ENCODE measurements at places on chromosomes 7 and 10. TPM values are rescaled to one million over a fixed set of nuclear protein-coding genes. Genes with fewer than 3 reads are reported as not detected.

WNT16 gene
- 3.2 TPM for polyA plus RNA-seq

- H3K36me3 ChIP-seq: no peaks in the 10 kb centered on the region
- no peak for DNase-seq
- H3K4me1 ChIP-seq: no peaks in the 10 kb centered on the region
These were observed 12.2 kb downstream of the SFTPA2 start for GRCh38 chr10:79547973-79548372.

GRB10 gene
- polyA plus RNA-seq: 50.6 TPM

DNA sequence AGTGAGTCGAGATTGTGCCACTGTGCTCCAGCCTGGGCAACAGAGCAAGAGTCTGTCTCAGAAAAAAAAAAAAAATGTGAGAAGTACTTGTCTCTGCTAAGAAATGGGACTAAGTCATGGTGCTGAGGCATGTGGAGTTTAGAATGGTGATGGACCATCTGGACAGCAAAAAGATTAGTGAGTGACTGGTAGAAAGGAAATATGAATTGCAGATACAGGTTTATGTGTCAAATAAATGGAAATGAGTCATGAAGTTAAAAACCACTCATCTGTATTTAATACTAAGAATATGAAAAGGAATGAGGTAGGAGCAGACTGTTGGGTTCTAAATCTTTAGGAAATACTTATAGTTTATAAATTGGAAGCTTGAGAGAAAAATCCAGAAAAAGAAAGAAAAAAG is 625.7 kb upstream of the ANKRD30A start:
- no peak overlapping the region for H3K27ac ChIP-seq
- DNase-seq: no peak
- H3K4me1 ChIP-seq: no peaks in the 10 kb centered on the region
- H3K4me3 ChIP-seq: no peak overlapping the region

- no peaks in the 10 kb centered on the region for H3K4me1 ChIP-seq
- H3K27me3 ChIP-seq: no peaks in the 10 kb centered on the region
These were observed 167.8 kb downstream of the KIF20B start for GRCh38 chr10:89869180-89869579.

GRCh38 chr7:10940704-10941355 is 32.8 kb upstream of the PHF14 start:
- no peaks in the 10 kb centered on the region for H3K27me3 ChIP-seq
- peaks cover 10% of the 10 kb centered on the region for H3K36me3 ChIP-seq
- peaks cover 3% of the 10 kb centered on the region for H3K4me1 ChIP-seq
- H3K4me3 ChIP-seq: peak overlapping the region; percentile 92

- no peak overlapping the region for H3K27ac ChIP-seq
- H3K4me1 ChIP-seq: no peaks in the 10 kb centered on the region
- no peak for DNase-seq
- H3K4me3 ChIP-seq: no peak overlapping the region
- H3K27me3 ChIP-seq: no peaks in the 10 kb centered on the region
These were observed 112.8 kb downstream of the APBB1IP start for GRCh38 chr10:26550774-26551526.

- no peak for DNase-seq
- H3K27me3 ChIP-seq: no peaks in the 10 kb centered on the region
- H3K4me1 ChIP-seq: no peaks in the 10 kb centered on the region
- no peaks in the 10 kb centered on the region for H3K36me3 ChIP-seq
- H3K27ac ChIP-seq: no peak overlapping the region
- H3K4me3 ChIP-seq: no peak overlapping the region
These were observed 19.0 kb downstream of the HYAL4 start for GRCh38 chr7:123864012-123864411.

CPXM2 gene
- 22.6 TPM for polyA plus RNA-seq

- no peak overlapping the region for H3K4me3 ChIP-seq
- no peaks in the 10 kb centered on the region for H3K27me3 ChIP-seq
- H3K27ac ChIP-seq: no peak overlapping the region
- H3K4me1 ChIP-seq: no peaks in the 10 kb centered on the region
- DNase-seq: no peak
These were observed 13.2 kb downstream of the PCLO start for GRCh38 chr7:83149466-83149865.

GRCh38 chr10:114845978-114846693 is 24.6 kb downstream of the FHIP2A start:
- no peaks in the 10 kb centered on the region for H3K4me1 ChIP-seq
- H3K36me3 ChIP-seq: peaks cover 39% of the 10 kb centered on the region

- no peak overlapping the region for H3K27ac ChIP-seq
- no peaks in the 10 kb centered on the region for H3K27me3 ChIP-seq
These were observed 172.5 kb upstream of the SVIL start for GRCh38 chr10:29807163-29807806.

DNA sequence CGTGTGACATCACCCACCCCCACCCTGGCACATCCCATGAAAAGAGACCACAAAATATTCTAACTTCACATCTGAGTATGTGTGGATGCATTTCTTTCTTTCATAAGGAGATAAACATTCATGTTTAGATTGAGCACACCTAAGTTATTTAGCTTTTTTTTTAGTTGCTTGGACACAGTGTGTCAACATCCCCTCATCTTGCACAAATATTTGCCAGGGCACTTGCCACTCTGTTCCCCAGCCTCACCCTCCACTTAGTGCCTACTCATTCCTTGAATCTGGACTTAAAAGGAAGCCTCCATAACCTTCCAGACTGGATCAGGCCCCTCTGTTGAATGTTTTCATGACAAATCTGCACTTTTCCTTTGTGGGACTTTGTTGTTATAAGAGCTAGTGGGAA is 338.9 kb upstream of the IGFBP3 start:
- no peaks in the 10 kb centered on the region for H3K4me1 ChIP-seq
- no peak overlapping the region for H3K27ac ChIP-seq
- H3K4me3 ChIP-seq: no peak overlapping the region
- DNase-seq: no peak
- H3K27me3 ChIP-seq: no peaks in the 10 kb centered on the region

CLEC5A gene
- 0.05 TPM for polyA plus RNA-seq

ARMH3 gene
- polyA plus RNA-seq: 25.1 TPM

VGF gene
- polyA plus RNA-seq: 58.2 TPM

GRCh38 chr7:119943942-119944600 is 328.9 kb upstream of the KCND2 start:
- H3K4me3 ChIP-seq: no peak overlapping the region
- H3K36me3 ChIP-seq: no peaks in the 10 kb centered on the region
- H3K4me1 ChIP-seq: no peaks in the 10 kb centered on the region
- H3K27ac ChIP-seq: no peak overlapping the region
- DNase-seq: no peak

- no peak for DNase-seq
- no peaks in the 10 kb centered on the region for H3K4me1 ChIP-seq
- H3K27ac ChIP-seq: no peak overlapping the region
- H3K27me3 ChIP-seq: no peaks in the 10 kb centered on the region
- H3K36me3 ChIP-seq: no peaks in the 10 kb centered on the region
These were observed 93.7 kb downstream of the SEMA3A start for GRCh38 chr7:84100866-84101265.

CASP7 gene
- polyA plus RNA-seq: 9.0 TPM

DNA sequence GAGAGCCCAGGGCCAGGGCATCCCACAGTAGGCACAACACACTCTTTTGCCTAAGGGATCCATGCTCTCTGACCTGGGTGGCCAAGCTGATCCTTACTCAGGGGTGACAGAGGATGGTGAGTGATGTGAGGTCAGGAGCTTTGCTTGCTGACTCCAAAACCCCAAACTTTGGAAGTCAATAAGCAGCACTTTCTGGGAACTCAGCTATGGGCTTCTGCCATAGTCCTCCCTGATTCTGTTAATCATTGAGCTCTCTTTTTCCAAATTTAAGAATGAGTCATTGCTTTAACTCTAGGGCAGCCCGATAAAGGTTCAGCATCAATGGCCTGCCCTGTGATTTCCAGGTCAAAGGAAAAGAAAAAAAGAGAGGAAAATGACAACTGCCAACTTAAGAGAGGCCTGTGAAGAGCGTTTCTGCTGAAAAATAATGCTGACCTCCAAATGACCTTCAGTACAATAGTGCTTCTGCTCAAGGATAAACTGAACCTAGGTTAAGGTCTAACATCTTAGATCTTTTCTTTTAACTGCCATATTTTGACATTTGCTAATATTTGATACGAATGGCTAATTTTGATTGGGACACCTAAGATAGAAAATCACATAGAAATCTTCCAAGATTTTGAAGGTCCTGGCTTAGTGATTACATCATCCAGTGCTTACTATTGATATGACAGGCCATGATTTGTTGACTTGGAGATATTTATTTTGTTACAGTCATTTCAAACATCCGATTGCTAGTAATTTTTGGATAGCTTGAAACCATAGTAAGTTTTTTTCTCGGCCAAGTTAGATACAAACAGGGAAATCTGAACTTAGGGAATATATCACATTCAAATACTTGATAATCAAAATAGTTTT is 20.8 kb upstream of the RELN start:
- no peak for DNase-seq
- H3K27me3 ChIP-seq: no peaks in the 10 kb centered on the region
- no peaks in the 10 kb centered on the region for H3K36me3 ChIP-seq
- H3K4me1 ChIP-seq: no peaks in the 10 kb centered on the region
- H3K27ac ChIP-seq: no peak overlapping the region
- H3K4me3 ChIP-seq: no peak overlapping the region

ADCY1 gene
- 79.2 TPM for polyA plus RNA-seq

- H3K27me3 ChIP-seq: no peaks in the 10 kb centered on the region
- no peak overlapping the region for H3K4me3 ChIP-seq
These were observed 638.2 kb upstream of the IGFBP3 start for GRCh38 chr7:46559194-46559832.

GRCh38 chr7:4189131-4189570 is 492.9 kb upstream of the FOXK1 start:
- peaks cover 19% of the 10 kb centered on the region for H3K36me3 ChIP-seq
- H3K27ac ChIP-seq: peak overlapping the region; percentile 71
- no peaks in the 10 kb centered on the region for H3K27me3 ChIP-seq

- H3K4me3 ChIP-seq: no peak overlapping the region
- DNase-seq: no peak
- peaks cover 4% of the 10 kb centered on the region for H3K36me3 ChIP-seq
- H3K4me1 ChIP-seq: peaks cover 41% of the 10 kb centered on the region
- no peak overlapping the region for H3K27ac ChIP-seq
- H3K27me3 ChIP-seq: no peaks in the 10 kb centered on the region
These were observed 555.7 kb downstream of the PTPRN2 start for GRCh38 chr7:158031867-158032308.

DNA sequence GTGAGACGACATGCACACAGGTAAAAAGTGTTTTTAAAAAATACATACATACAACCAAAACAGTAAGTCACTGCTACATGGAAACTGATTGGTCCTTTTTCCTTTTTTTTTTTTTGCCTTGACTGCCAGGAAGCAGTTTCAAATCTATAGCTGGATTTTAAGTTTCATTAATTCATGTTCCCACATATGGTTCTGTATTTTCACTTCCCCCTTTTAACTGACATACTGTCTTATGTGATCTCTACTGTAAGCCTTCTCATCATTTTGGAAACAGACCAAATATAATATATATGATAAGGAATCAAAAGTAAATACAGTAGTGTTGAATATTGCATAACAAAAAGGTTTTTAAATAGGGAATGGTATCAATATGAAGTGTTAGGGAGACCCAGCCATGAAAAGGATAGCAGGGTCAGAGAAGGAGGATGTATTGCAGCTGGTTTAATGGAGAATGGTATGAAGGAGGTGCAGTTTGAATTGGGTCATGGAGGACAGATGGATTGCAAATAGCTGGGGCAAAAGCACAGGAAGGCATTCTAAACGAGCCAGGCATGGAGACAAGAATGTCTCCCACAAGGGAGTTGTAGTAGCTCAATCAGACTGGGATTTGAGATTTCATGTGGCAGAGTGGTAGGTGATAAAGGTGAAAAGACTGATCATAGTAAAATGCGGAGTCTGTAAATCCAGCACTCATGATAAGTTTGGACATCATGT is 5.4 kb downstream of the CAV1 start:
- H3K4me3 ChIP-seq: no peak overlapping the region
- no peaks in the 10 kb centered on the region for H3K36me3 ChIP-seq
- no peak for DNase-seq
- peaks cover 15% of the 10 kb centered on the region for H3K4me1 ChIP-seq
- peaks cover 19% of the 10 kb centered on the region for H3K27me3 ChIP-seq

GRCh38 chr10:99555371-99555770 is 22.6 kb downstream of the NKX2-3 start:
- DNase-seq: no peak

STEAP1B gene
- 1.2 TPM for polyA plus RNA-seq

- peaks cover 17% of the 10 kb centered on the region for H3K4me1 ChIP-seq
- DNase-seq: no peak
- H3K27ac ChIP-seq: no peak overlapping the region
- H3K36me3 ChIP-seq: peaks cover 61% of the 10 kb centered on the region
- no peak overlapping the region for H3K4me3 ChIP-seq
- H3K27me3 ChIP-seq: no peaks in the 10 kb centered on the region
These were observed 27.3 kb downstream of the ZNF783 start for GRCh38 chr7:149289262-149289661.

TECTB gene
- polyA plus RNA-seq: 1.3 TPM

SHTN1 gene
- polyA plus RNA-seq: 110 TPM

GRCh38 chr7:27873981-27874957 is 134.3 kb downstream of the TAX1BP1 start:
- H3K27me3 ChIP-seq: no peaks in the 10 kb centered on the region
- no peak for DNase-seq
- peak overlapping the region; percentile 6 for H3K27ac ChIP-seq
- H3K4me3 ChIP-seq: no peak overlapping the region
- no peaks in the 10 kb centered on the region for H3K36me3 ChIP-seq
- H3K4me1 ChIP-seq: peaks cover 28% of the 10 kb centered on the region

DNA sequence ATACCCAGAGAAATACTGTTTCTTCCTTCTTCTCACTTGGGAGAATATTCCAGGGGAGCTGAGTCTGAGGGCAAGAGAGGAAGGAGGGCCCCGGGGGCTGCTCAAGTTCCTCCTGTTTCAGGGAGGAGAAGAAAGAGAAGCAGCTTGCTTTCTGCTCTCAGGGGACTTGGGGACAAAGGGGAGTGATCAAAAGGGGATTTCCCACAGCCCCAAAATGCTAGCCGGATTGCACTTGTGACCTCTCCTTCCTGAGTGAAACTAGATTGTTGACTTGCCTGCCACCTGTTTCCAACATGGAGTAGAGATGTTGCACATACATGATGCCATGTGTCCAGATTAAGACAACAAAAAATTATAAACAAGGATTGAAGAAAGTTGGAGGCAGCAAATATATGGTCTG is 28.7 kb upstream of the PDCD4 start:
- H3K27me3 ChIP-seq: no peaks in the 10 kb centered on the region
- H3K27ac ChIP-seq: no peak overlapping the region
- H3K4me3 ChIP-seq: no peak overlapping the region
- no peak for DNase-seq

SUN3 gene
- not detected for polyA plus RNA-seq

- no peak overlapping the region for H3K4me3 ChIP-seq
- no peak for DNase-seq
- H3K27me3 ChIP-seq: no peaks in the 10 kb centered on the region
- H3K4me1 ChIP-seq: peaks cover 15% of the 10 kb centered on the region
- H3K36me3 ChIP-seq: peaks cover 28% of the 10 kb centered on the region
These were observed 40.6 kb downstream of the GSDME start for GRCh38 chr7:24716480-24717246.

GSAP gene
- 16.0 TPM for polyA plus RNA-seq

GRCh38 chr7:152424348-152425108 is 11.3 kb downstream of the KMT2C start:
- no peaks in the 10 kb centered on the region for H3K27me3 ChIP-seq
- H3K36me3 ChIP-seq: no peaks in the 10 kb centered on the region
- no peaks in the 10 kb centered on the region for H3K4me1 ChIP-seq
- no peak overlapping the region for H3K27ac ChIP-seq
